ENCODE measurements at places on chromosomes 11 and 22.

DNA sequence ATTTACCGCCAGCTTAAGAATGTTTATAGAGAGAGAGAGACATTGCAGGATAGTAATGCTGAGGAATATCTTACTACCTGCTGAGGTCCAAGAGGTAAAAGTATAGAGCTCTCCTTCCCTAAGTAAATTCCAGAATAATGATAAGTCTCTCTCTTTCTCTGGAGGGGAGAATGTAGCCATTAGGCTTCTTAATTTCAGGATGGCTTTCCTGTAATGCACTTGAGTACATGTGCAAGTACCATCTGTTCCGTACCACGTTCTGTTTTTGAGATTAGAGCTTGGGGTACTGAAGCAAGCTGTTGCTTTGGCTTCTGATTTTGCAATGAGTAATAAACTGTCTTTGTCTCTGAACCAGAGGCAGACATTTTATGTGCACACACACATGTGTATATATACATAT, 1314.0 kb downstream of the JRKL start:
- no peak for DNase-seq

DNA sequence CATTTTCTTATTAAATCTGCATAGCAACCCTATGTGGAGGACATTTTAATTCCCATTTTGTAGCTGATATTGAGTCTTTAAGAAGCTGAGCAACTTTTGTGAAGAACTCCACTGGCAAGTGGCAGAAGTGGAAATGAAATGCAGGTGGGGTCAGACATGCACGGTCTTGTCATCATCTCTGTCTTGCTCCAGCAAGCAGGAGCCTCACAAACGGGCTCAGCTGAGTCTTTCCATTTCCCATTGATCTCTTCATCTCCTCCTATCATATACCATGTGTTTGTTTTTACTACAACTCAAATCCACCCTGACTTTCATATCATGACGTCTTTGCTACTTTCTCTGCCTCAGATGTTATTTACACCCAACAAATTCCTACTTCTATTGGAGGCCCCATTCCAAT, 97.9 kb upstream of the TENM4 start:
- no peak for DNase-seq

DNA sequence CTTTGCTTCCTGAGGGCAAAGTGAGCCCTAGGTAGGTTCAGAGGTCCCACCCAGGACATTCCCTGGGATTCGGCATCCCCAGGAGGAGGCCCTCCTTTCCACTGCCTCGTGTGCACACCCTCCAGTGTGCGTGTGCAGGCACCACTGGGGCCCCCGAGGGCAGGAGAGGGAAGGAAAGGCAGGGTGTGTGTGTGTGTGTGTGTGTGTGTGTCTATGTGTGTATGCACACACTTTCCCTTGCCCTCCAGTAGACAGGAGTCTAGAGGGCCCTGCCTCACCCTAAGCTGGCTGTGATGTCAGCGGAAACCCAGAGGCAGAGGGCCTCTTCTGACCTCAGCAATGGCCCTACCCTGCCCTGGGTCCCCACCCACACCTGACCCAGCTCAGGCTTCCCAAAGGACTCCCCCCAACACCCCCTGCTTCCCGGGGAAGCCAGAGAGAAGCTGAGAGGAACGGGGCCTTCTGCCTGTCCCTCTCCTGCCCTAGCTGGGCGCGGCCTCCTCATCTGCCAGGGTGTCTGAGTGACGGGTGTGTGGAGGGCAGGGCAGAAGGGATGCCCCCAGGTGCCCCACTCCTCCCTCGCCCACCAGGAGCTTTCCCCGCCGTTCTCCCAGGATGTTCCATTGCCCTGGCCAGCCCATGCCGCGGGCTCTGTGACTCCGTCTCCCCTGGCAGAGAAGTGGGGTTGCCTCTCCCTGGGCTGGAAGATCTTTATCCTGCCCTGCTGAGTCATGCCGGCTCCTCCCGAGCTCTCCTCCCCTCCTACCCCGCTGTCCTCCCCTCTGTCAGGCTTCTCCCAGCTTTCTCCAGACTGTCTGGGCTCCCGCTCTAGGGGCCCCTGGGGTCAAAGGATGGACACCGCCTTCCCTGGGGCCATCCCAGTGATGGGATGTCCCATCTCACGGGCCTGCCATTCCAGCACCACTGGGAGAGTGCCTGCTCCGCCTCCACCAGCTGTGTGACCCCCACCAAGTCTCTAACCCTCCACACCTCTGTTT, 6.0 kb upstream of the CLCF1 start:
- DNase-seq: no peak

DNA sequence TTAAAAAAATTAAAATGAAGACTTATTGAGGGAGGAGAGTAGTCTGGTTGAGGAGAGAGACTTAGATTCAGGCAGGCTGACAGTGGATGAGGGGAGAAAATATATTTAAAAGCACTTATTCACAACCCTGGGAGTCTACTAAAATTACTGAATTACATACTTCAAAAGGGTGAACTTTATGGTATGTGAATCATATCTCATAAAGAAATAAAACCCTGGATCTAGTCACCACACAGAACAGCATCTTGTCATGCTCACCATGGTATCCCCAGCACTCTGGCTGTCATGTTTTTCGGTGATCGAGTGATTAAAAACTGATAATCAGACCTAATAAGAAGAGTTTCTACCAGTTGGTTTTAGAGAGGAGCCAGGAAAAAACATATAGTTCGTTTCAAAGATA, 11.0 kb downstream of the TEAD1 start:
- DNase-seq: no peak

DNA sequence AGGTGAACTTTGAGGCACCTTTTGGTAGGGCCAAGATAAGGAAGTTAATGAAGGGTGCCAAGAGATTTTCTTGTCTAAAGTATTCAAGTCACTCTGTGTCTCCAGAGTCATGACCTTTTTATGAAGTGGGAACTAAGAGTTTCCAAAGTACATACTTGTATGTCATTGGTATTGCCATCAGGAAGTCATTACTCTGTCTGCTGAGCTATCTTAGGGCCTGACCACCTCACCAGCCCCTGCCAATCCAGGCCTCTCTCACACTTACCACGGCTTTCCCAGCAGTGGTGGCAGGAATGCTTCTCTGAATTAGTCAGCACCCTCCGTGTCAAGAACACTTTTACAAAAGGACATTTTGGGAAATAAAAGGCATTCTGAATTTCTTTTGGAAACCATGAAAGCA, 192.8 kb upstream of the MTNR1B start:
- no peak for DNase-seq

DNA sequence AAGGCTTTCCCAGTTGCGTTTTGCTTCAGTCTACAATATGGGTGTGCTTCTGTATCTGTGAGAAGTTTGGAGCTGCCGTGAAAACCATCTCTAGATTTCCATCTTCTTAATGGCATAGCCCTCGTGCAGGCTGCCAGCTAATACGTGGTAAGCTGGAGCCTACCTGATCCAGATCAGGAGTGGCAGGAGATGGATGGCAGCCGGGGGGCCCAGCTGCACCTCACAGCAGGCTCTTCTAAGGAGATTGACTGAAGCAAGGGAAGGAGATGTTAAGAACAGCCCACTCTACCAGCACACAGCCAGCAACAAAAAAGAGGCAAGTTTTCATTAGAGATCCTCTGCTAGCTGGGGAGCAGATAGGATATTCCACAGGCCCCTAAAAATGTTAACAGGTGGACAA, 115.5 kb downstream of the MSANTD4 start:
- DNase-seq: no peak

- DNase-seq: no peak
Measured at GRCh38 chr22:23217171-23218052, 37.1 kb downstream of the BCR start.

GRCh38 chr11:94184362-94184761, 55.7 kb downstream of the PANX1 start:
- no peak for DNase-seq

GRCh38 chr22:46971099-46971763, 208.8 kb downstream of the TBC1D22A start:
- DNase-seq: no peak

DNA sequence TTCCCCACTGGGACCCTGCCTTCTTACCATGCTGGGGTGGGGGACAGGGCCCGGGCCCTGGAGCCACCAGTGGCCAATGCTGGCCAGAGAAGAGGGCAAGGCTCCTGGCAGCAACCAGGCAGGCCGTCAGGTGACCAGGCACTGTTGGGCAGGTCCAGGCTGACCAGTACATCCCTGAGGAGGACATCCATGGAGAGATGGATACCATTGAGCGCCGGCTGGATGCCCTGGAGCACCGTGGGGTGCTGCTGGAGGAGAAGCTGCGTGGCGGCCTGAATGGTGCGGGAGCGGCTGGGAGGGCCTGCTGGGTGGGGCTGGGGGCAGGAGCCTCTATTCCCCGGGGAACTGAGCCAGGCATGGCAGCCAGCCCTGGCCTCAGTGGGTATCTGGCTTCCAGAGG, 21.0 kb downstream of the C22orf23 start:
- DNase-seq: no peak

DNA sequence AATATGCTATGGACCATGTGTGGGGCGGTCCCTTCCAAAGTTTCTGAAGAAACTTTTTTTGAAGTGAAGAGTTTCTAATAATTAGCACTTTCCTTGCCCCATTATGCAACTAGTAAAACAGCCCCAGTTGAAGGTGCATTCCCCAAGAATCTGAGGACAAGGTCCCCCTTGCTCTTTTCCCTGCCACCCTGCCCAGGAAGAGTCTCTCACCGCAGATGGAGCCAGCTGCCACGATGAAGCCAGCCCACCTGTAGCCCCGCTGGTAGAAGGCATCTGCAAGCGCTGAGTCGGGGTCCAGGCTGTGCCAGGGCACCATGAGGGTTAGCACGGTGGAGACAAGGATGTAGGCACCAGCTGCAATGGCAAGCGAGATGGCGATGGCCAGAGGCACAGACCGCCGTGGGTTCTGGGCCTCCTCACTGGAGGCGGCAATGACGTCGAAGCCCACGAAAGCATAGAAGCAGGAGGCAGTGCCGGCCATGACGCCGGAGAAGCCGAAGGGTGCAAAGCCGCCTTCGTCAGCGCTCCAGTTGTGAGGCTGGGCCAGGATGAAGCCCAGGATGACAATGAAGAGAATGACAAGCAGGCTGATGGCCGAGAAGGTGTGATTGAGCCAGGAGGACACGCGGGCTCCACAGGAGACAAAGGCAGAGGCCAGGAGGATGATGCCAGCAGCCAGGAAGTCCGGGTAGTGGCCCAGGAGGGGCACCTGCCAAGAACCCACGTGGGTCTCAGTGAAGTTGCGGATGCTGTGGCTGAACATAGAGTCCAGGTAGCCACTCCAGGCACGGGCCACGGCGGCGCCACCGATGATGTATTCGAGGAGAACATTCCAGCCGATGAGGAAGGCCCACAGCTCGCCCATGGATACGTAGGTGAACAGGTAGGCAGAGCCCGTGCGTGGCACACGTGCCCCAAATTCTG, 1.5 kb downstream of the SLC7A4 start:
- DNase-seq: no peak

GRCh38 chr11:128920666-128921065, 22.0 kb downstream of the TP53AIP1 start:
- DNase-seq: no peak

- no peak for DNase-seq
Measured at GRCh38 chr11:76598426-76598839, 72.1 kb downstream of the LRRC32 start.

- no peak for DNase-seq
Measured at GRCh38 chr11:109040303-109040702, 375.4 kb downstream of the DDX10 start.

- no peak for DNase-seq
Measured at GRCh38 chr11:129922674-129923073, 27.3 kb upstream of the NFRKB start.

GRCh38 chr11:122276221-122276620, 160.2 kb upstream of the BLID start:
- DNase-seq: no peak

- DNase-seq: no peak
Measured at GRCh38 chr11:95702526-95702925, 87.1 kb downstream of the FAM76B start.

DNA sequence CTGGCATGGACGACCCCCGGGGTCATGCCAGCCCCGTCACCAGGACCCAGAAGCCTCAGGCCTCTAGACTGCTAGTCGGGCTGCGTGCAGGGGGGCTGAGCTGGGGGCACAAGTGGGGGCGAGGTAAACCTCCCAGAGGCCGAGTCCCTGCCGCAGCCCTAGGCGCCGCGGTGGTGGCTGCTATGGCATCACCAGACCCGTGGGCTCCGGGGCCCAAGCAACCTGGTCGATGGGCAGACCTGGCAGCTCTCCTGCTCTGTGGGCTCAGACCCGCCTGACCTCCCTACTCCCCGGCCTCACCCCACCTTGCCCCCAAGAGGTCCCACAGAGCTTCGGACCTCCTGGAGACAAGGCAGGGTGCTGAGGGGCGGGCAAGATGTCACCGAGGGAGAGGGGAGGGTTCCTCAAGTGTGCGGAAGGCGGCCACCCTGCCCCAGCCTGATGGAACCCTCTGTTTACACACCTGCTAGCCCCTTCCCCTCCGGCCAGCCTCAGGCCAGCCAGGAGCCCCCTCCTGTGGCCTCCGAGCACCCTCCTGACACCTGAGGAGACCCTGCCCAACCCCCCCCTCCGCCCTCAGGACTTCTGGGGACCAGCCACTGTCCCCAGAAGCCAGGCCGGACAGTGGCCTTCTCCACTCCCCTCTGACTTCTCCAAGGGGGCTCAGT, 9.4 kb downstream of the IGF2 start:
- DNase-seq: no peak

DNA sequence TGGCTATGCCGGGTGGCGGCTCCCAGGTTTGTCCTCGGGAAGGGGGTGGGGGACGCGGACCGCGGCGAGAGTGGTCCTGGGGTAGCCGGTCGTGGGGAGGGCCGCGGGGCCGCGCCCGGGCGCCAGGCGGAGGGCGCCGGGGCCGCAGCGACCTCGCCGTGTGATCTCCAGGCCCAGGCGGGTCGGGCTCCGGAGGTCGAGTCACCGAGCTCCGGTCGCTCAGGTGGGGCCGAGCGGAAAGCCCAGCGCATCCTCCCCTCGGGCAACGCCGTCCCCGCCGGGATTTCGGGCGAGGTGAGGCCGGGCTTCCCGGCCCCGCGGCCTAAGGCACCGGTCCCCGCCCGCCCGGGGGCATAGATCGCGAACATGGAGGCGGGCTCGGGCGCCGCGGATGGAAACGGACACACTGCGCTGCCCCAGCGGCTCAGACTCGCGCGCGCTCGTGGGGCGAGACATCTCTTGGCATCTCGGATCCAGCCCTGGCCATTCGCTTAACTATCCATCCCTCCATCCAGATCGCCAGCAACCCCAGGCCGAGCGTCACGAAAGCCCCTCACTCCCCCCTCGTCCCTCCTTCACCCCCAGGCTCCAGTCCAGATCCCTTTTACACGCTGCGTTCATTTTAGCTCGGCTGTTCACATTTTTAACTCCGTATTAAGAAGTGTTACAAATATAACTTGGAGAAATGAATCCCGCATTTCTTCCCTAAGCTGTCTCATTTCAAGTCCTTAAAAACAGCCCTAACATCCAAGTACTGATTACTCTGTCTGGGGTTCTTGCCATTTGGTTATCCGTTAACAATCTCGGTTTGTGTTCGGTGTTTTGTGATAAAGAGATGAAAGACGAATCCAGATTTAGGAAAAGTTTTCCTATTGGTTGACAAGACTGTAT, 460 bp downstream of the ZC3H12C start:
- DNase-seq: no peak

GRCh38 chr11:48063424-48063978, 83.1 kb downstream of the PTPRJ start:
- DNase-seq: no peak

- no peak for DNase-seq
Measured at GRCh38 chr11:114160894-114161293, 101.4 kb downstream of the ZBTB16 start.
